ENCODE measurements at places on chromosomes 5 and 9.

GRCh38 chr5:96177303-96177869, 215.7 kb upstream of the ELL2 start:
- no peak for DNase-seq

GRCh38 chr9:81620002-81620390, 69.4 kb downstream of the TLE1 start:
- DNase-seq = no peak

- DNase-seq = no peak
Observed at GRCh38 chr5:5979761-5980537, 398.4 kb downstream of the MED10 start.

DNA sequence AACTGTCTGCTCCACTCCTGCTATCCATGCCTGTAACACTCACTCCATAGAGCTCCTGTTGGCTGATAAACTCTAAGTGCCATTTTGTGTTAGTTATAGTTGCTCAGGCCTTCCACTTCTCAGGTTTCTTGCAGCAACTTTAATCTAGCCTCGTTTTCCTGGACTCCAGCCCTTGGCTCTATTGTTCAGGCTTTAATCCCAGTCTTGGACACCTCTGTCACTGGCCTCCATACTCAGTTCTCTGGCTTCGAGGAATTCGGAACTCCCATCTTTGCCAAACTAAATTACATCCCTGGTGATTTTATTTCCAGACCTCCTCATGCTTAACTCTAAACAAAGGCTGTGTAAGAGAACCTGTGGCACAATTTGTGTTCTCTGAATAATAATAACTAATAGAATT, 39.8 kb downstream of the EMB start:
- DNase-seq = no peak

- DNase-seq = no peak
Observed at GRCh38 chr5:135064235-135064570, 30.2 kb upstream of the PITX1 start.

Data from DMS79 (cell line).